Hippocampal formation (tissue), 2 donors: ENCODE measurements at places on chromosomes 6 and 20.
A peak's percentile ranks its signal among the peaks of the same experiment; 100 is the strongest.

GRCh38 chr6:145547594-145548335, 187.6 kb downstream of the EPM2A start:
- peak; percentile 72 for DNase-seq

DNA sequence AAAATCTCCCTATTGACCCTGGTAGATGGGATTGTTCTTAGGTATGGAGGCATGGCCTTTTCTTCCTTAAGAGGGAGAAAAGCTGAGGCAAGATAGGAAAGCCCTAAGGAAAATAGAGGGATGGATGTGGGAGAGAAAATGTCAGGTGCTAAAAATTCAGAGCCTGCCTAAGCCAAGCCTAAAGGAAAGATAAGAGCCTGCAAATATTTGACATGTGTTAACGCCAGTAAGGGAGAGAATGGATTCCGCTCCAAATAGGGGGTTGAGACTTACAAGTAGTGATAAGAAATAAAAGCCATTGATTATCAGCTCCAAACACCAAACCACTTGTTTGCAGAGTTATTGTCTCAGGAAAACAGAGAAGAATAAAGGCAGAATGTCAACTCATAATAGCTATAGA, 533.6 kb downstream of the PTPRT start:
- DNase-seq, result no peak

- DNase-seq, result no peak
Observed at GRCh38 chr6:77633993-77634715, 18.7 kb upstream of the MEI4 start.

- no peak for DNase-seq
Observed at GRCh38 chr6:18078866-18079265, 43.6 kb downstream of the NHLRC1 start.

GRCh38 chr6:98116455-98116854, 717.9 kb upstream of the POU3F2 start:
- no peak for DNase-seq

DNA sequence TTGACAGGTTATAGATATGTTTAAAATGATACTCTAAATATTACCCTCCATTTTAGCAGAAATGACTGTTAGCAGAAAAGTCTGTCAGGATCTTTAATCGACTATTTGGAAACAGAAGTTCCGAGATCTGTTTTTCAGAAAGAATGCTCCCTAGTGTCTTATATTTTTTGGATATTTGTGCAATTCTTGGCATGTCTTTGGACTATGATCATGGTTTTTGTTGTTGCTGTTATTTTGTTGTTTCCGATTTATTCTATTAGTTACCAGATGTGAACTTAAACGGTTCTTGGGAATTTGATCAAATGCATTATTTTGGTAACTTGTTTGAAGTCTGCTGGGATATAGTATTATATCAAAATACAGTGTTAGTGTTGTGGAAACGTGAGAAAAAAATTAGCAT, 106.4 kb upstream of the CEP162 start:
- no peak for DNase-seq

DNA sequence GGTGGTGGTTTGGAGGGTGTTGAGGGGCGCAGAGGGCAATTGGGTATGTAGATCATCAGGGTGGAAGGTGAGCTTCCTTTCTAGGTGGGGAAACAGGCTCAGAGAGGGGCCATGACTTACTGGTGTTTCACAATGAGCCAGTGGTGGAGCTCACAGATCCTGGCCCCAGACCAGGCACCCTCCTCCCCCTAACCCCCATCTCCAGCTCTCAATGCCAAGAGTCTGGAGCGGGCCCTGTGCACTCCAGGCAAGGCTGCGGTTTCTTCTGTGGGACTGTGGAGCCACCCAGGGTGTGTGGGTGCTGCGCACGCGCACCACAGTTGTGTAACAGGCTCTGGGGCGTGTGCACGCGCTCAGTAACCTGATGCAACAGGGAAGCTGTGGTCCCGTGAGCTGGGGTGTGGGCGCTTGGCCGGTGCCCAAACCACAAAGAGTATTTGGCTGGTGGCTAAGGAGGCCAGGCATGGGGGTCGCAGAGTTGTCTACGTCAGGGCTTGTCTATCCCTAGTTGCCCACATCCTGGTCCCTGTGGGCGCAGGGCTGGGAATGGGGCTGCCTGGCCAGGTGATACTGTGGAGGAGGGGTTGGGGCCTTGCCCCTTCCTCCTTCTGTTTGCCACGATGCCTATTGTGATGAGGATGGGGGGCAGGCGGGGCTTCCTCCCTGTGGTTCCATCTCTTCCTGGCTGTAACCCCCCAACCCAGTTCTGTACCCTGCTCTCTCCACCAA, 37.5 kb upstream of the MRPS18A start:
- DNase-seq, result no peak

DNA sequence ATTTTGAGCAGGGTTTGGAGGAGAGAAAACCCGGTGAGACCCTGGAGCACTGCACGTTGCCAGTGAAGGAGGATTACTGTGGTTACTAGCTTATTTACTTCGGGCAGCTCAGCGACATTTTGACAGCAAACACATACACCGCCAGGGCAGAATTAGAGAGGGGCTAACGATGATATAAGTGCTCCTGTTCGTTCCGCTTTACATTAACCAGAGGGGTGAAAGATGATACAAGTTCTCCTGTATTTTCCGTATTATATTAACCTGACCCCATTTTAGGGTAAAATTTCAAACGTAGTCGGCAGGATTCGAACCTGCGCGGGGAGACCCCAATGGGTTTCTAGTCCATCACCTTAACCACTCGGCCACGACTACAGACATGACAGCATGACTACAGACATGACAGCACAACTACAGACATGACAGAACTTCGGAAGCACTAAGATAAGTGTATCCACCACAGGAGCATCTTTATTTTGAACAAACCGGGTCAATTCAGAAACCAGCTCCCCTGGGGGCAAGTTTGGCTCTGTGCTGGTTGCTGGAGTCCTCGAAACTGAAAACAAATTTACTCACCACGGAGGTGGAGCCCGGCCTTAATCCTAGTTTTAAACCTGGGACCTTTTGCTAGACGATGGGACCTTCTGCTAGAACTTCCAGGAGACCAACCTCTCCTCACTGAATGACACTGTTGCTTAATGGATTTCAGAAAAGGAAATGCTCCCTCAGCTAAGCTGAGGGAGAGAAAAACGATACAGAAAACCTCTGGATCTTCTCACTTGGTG, 80.4 kb upstream of the ZNF184 start:
- no peak for DNase-seq

DNA sequence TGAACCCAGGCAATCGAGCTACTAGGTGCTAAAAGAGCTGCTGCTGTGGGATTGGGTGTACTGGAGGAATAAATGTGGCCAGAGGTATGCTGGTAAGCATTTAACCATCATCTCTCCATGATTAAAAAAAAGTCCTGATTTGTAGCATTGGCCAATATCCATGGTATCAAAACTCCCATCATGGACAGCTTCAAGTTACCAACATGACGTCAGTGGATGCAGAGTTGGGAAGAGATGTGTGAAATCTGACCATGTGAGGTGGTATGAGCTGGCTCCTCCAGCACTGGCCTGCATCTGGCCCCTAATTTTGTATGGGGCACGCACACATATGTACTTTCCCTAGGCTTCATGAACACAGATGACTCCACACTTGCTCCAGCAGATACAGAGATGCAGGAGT, 11.7 kb downstream of the BPIFB4 start:
- no peak for DNase-seq

DNA sequence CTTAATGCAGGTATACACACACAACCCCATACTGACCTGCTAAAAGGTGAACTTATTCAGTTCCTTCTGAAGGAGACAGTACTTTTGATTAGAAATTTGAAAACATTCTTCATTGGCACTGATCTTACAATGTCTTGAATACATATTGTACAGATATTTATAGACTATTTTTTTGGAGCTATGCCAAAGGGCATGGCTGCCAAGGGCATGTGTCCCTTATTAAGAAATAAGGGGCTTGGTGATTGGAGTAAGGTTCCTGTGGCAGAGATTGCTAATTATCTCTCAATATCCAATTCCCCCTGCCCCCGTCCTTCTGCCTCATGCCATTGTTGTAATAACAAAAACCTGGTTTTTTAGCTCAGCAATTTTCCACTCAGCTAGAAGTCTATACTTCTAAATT, 355.9 kb downstream of the FARS2 start:
- no peak for DNase-seq

DNA sequence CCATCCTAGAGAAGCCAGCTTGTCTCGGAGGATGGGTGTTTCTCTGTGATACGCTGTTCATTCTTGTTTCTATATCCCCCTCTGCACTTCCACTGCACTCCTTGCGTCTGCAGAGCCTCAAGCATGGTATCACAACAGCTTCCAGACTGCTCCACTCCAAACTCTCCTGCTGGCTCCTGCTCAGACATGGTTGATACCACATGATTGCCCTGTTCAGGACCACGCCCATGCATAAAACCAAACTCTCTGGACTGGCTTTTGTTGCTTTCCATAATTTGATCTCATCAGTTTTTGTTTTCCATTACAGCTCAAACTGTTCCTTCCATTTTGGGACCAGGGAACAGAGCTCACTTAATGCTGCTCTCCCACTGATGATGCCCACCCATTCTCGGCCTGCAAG, 30.0 kb upstream of the SMIM29 start:
- DNase-seq, result no peak

DNA sequence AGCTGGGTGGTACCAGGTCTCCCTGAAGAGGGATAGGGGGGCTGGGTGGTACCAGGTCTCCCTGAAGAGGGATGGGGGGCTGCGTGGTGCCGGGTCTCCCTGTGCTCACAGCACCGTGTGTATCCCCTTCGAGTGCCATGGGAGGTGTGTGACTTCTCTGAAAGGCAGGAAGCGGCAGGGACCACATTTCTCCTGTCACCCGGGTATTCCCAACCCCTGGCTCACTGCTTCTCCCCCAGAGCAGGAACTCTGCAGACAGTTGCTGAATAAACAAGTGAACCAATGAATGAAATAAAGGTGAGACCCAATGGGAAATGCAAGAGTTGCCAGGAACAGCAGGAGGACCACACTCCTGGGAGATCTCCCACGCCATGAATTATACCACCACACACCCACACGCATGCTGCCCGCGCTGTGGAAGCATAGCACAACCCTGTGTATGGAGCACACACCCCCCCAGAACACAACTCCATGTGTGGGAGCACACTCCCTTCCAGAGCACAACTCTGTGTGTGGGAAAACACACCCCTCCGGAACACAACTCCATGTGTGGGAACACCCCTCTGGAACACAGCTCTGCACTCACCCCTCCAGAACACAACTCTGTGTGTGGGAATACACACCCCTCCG, 50.7 kb downstream of the RNASET2 start:
- no peak for DNase-seq

DNA sequence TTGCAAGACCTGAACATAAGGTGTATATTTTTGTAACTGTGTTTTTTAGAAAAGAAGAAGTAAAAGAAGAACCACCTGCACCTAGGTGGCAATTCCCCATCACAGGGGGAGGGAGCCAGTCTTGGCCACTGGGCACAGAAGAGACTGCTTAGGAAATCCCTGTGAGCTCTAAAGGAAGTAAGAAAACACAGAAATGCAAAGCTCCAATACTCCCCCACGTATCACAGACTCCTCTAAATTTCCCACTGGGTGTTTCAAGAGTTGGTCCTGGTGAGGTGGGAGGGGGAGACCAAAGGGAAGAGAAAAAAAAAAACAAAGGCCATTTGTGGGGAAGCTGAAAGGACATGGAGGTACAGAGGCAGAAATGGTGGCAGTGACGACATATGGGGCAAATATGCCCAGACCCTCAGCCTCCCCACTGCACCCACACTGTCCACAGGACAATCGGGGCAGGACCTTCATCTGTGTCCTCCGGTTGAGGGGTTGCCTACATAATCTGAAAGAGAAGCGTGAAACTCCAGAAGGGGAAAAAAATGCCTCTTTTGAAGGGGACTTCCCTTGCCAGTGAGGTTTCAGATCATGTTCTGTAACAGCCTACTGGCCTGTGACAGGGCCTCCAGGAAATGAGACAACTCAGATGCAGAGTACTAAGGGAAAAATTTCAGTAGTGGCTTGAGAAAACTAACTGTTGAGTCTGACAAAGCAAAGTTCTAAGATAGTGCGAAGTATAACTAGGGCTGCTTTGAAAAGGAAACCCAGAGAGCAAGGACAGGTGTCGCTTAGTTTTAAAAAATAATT, 226.2 kb upstream of the MARCKS start:
- no peak for DNase-seq

DNA sequence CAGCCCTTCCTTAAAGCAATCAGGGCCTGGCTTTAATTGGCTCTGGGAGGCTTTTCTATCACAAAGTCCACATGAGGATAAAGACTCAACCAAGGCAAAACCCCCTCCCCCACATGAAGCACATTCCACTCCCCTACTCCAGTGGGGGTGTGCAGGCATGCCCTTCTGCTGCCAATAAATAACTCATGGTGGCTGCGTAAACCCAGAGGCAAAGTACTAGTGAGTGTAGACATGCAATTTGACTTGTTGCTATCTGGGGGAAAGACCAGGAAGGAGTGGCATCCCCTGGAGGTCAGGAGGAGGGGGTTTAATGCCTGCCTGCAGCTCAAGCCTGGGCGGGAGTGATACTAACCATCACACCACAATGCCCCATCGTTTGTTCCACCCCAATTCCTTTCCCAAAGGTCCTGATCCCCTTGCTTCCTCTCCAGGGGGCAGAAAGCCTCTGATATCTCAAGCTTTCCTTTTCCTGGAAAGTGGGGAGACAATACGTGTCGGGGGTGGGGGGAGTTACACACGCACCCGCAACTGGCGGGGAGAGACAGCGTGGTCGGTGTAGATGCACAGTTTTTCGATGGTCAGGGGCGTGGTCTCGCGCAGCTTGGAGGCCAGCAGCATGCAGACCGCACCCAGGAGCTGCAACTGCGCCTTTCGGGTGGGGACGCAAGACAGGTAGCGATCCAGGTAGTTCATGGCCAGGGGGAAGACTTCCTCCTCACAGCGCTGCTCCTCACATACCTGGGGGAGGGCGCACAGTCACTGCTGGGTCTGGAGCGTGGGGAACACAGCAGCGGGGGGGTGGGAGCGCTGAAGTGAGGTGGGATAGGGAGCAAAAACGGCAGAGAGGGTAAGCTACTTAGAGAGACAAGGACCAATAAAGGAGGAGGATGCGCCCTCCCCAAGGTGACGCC, 1.5 kb downstream of the CCND3 start:
- DNase-seq, result no peak

DNA sequence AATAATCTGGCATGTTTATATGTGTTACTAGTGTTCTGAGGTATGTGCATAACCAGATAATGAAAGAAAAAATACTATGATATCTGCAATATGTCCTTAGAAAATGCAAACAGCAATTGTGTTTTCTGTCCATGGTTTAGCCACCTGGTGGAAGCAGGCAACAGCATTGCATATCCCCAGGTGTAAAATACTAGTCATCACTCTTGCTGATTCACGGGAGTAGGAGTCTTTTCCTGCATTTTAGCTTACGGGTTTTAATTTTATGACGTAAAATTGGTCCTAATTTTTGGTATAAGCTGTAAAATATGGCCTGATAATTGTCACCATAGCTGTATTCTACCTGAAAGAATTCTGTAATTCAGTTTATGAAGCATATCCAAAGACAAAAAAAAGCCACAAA, 2.5 kb downstream of the RNF182 start:
- no peak for DNase-seq

DNA sequence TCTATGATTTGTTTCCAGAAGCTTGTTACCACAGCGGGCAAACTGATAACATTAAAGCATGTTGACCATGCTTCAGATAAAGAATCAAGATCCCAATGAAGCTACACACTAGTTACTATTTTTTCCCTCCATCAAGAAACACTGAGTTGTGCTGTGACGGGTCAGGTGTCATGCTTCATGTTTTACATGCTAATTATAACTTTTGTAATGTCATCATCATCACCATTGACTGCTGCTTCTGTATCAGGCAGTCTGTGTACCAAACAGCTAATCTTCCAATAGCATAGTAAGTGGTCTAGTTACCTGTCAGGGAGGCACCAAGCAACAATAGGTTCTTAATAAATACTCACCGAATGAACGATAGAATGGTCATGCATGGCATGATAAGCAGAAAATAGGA, 388.1 kb downstream of the THBS2 start:
- DNase-seq, result no peak

- no peak for DNase-seq
Observed at GRCh38 chr6:25359191-25359861, 80.2 kb downstream of the CARMIL1 start.
